Activated CD8-positive, alpha-beta memory T cell treated with anti-CD3 and anti-CD28 coated beads for 48 hours (primary cell): ENCODE measurements at places on chromosomes 2 and 18.
A peak's percentile ranks its signal among the peaks of the same experiment; 100 is the strongest.

DNA sequence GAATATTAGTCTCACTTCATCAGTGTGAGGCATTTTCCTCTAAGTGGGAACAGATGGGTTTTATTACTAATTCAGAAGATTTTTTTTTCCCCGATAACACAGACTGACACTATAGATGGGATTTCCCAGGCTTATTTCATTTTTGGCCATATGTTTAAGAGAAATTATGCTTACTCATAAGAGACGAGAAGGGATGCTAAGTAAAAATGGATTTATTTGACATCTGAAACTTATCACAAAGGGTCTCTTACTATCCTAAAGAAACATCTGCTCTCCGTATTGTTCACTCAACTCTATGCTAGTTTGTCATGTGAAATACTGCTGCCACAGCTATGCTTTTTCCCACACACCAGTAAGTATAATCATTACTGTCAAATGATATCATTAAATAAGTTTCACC, 1476.3 kb downstream of the LRP1B start:
- DNase-seq: no peak

GRCh38 chr18:34357944-34358580, 133.3 kb upstream of the NOL4 start:
- DNase-seq: no peak

DNA sequence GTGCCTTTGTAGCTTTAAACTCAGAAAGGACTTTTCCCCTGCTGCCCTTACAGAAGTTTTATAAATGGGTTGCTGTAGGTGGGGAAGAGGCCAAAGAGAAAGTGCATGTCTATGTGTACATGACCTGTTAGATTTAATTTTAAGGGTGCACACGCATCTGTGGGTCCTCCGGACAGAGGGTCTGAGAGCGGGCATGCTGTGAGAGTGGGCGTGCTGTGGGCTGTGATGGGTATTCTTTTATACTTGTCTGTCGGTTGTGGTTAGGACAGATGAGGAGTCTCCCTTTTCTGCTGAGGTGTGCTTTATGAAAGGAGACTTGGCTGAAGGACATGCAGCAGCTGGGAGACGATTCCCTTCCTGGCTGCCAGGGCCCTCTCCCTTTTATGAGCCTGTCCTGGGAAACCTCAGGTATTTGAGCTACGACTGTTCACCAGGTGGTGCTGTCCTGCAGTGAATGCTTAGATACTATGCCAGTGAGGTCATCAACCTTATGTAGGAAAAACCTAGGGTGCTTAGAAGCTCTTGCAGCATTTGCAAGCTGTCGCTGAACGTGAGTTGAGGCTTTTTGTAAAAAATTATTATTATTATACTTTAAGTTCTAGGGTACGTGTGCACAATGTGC, 67.5 kb downstream of the TANC1 start:
- no peak for DNase-seq

GRCh38 chr2:241323778-241324177, 8.1 kb downstream of the SEPTIN2 start:
- no peak for DNase-seq

DNA sequence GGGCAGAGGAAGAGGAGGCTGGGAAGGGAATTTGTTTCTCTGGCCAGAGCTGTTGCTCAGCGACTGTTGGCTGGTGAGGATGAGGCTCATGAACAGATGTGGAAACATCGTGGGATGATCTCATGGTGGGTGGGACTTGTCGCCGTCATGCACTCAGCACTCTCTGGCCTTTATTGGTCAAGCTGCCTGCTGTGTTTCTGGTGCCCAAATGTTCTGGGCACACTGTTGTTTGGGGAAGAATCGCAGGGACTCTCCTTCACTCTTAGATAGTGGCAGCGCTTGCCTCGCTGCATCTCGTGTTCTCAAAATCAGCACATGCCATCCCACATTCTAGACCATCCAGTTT, 145.6 kb downstream of the AGAP1 start:
- no peak for DNase-seq

DNA sequence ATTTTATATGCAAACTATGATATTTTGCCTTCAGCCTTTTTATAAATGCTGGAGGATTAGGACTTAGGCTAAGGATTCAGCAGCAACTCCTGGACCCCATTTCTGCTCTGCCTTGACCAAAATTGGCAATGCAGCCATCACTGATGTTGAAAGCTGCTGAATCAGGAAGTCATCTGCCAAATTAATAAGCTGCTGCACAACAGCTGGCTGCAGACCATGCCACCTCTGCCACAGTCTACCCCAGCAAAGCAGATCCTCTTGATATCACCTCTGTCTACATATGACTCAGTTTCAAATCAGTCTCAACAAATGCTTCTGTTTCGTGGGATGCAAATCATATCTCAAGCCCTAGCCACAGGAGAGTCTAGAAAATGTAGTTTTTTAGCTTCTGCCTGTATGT, 7.1 kb upstream of the SOS1 start:
- DNase-seq: no peak

GRCh38 chr18:9642799-9643462, 28.6 kb upstream of the PPP4R1 start:
- DNase-seq: no peak

DNA sequence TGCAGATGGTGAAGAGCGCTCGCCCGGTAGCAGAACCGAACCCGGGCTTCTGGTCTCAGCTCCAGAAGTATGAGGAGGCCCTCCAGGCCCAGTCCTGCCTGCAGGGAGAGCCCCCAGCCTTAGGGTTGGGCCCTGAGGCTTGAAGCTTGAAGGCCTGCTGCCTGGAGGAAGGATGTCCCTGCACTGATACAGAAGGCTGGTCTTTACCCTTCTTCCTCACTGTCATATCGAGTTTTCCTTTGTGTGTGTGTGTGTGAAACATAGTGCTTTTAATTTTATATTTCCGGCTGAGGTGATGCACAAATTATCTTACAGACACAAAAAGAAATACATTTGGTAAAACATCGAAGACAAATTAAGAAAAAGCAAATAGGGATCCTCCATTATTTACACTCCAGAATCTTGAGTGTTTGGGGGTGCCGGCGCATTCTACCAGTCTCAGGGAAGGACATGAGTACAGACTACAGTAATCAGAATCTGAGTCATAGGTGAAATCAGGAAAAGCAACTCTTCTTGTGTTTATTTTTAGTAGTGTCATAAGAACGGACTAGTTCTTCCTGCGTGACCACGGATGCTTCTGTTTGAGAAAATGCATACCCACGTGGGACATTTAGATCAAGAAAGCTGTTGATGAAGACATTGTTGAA, 1.3 kb downstream of the DUSP28 start:
- no peak for DNase-seq

DNA sequence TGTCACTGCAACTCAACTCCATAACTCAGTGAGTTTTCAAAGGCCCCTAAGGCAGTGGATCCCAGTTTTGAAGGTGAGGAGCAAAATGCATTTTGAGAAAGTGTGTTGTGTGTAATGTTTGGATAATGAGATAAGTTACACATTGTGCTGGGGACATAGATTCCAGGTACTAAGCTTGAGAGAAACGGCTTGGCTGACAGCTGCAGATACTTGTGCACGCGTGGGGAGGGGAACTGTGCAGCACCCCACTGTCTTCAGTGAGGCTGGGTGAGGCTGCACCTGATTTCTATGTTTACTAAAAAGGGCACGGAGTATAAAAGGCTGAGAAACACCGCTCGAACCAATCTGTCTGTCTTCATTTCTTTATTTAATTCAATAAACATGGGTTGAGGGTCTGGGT, 254.0 kb upstream of the COPS8 start:
- DNase-seq: no peak

- no peak for DNase-seq
Observed at GRCh38 chr2:200221055-200221955, 85.2 kb upstream of the SPATS2L start.

DNA sequence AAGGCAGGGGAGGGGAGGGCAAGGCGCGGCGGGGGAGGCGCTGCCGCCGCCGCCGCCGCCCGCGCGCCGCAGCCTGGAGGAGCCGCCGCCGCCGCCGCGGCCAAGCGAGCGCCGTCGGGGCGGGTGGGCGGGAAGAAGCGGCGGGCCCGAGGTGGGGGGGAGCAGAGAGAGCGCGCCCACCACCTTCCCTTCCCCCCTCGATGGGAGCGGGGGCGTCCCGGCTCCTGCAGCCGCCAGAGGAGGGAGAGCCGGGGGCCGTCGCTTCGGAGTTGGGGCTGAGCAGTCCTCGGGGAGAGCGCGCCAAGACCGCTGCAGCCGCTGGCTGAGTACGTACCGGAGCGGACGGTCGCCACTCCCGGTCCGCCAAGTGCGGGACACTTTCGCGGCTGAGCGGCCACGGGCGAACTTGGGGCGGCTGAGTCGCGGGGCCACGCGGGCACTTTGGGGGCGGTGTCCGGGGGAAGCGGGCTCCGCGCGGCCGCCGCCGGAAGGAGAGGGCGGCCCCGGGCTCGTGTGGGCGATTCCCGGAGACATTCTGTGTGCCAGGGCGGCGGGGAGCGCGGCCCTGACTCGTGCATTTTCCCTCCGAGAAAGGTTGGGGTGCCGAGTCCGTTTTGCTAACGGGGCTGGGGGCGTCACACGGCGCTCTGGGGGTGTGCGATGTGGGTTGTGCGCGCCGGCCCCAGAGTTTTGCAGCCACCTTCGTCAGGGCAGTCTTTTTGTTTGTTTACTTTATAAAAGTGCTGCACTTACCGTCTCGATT, at the start of gene NAB1:
TSS of gene NAB1 (plus strand) at position 49 of the 763 bp plus-strand sequence. CDS start 10,094 bp downstream, outside the sequence.
- peak; percentile 38 for DNase-seq

DNA sequence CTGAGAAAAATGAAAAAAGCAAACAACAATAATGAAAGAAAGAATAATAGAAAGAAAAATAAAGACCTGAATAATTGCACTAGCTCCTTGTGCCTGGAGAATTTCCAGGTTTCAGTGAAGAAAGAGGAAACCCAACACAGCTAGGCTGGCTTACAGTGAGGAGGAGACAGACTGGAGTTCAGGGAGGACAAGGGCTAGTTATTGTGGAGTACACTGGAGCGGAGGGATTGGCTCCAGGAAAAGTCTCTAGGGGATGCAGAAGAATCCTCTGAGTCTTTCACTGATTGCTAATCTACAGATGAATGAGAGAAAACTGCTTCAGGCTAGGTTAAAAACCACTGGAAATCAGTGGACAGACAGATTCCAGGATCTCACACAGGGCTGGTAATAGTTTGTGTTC, 163.6 kb upstream of the RBMS1 start:
- no peak for DNase-seq

DNA sequence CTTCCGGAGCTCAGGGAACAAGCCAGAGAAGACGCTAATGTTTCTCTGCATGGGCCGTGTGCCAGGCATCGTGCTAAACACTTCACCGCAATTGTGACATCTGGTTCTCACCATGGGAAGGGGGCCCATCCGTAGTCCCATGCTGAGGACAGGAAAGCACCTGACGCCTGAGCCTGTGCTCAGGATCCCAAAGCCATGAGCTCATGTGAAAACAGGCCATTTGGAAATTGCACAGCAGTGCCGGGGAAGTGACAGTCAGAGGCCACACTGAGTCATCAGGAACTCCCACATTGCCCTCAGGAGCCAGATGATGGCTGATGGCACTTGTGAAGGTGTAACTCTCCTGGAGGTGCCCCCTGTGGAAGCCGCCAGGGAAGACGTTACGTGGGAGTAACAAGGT, 141.0 kb downstream of the INHBB start:
- no peak for DNase-seq

GRCh38 chr2:127645395-127646291, at the start of gene GPR17:
TSS of gene GPR17 (plus strand) at chr2:127646153. CDS start at chr2:127650736, 4,583 bp downstream.
- no peak for DNase-seq

DNA sequence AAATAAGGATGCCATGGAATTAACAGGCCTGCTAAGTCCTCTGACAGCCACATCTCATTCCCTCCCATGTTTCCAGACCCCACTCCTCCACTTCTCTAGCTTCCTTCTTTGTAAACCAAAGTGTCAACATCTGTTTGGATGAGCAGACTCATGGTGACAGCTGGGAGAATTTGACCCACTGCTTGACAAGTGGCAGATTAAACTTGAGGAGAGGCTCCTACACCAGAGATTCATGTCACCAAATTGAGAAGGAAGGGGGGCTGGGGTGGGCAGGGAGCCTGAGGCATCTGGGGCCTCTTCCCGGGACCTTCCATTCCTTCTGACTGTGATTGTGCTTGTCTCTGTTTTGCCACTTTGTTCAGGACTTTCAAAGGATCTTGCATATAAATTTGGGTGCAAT, 41.0 kb upstream of the IGFBP5 start:
- DNase-seq: no peak

DNA sequence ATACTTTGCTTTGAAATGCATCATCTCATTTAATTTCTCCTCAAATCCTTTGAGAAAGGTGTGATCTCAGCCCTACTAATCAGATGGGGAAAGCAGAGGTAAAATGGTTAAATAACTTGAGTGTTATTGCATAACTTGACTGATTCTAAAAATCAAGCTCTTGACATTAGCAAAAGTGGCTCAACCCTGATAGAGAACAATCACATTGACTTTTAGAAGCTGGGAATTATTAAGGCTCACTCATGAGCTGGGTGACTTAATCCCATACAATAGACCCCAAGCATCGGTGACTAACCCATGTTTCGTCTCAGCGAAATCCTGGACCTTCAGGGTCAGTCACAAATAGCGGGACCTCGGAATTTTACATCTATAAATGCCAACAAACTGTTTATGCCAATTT, 378.9 kb downstream of the NBAS start:
- DNase-seq: no peak

DNA sequence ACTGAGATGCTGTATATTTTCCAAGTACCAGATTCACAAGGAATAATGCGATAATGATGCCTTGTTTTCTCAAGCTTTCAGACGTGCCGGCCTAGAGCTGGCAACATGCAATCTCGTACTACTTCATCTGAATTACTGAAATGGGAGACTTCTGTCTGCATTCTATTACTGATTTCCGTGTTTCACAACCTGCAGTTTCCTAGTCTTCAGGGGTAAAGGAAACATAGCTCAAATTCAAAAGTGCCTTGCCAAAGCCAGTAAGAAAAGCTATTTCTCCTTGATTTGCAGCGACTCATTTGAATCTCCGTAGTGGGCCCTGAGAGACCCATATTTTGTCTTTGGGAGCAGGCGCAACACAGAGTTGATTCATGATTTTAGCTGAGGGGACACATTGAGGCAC, 289.0 kb downstream of the CNTNAP5 start:
- no peak for DNase-seq

- DNase-seq: no peak
Observed at GRCh38 chr2:134736167-134736880, 17.5 kb upstream of the TMEM163 start.
